Lower lobe of right lung (tissue), 2 donors: ENCODE measurements at places on chromosomes 6 and 20. TPM values are rescaled to one million over a fixed set of nuclear protein-coding genes. Genes with fewer than 3 reads are reported as not detected.
A peak's percentile ranks its signal among the peaks of the same experiment; 100 is the strongest.

- peaks cover 24% of the 10 kb centered on the region for H3K4me1 ChIP-seq
- H3K27me3 ChIP-seq, result no peaks in the 10 kb centered on the region
- H3K4me3 ChIP-seq, result no peak overlapping the region
- no peak for DNase-seq
- no peak overlapping the region for H3K27ac ChIP-seq
Observed at GRCh38 chr6:71254323-71254722, 34.3 kb upstream of the OGFRL1 start.

The AHCY gene
- total RNA-seq, result 63.8 TPM

GRCh38 chr20:39112178-39112743 lies 150.1 kb downstream of the DHX35 start:
- H3K36me3 ChIP-seq, result no peaks in the 10 kb centered on the region
- H3K4me1 ChIP-seq, result no peaks in the 10 kb centered on the region

GRCh38 chr20:4179545-4179944 lies 164.2 kb upstream of the RNF24 start:
- no peak for DNase-seq
- H3K4me3 ChIP-seq, result no peak overlapping the region
- no peak overlapping the region for H3K27ac ChIP-seq
- no peaks in the 10 kb centered on the region for H3K4me1 ChIP-seq
- H3K36me3 ChIP-seq, result no peaks in the 10 kb centered on the region

DNA sequence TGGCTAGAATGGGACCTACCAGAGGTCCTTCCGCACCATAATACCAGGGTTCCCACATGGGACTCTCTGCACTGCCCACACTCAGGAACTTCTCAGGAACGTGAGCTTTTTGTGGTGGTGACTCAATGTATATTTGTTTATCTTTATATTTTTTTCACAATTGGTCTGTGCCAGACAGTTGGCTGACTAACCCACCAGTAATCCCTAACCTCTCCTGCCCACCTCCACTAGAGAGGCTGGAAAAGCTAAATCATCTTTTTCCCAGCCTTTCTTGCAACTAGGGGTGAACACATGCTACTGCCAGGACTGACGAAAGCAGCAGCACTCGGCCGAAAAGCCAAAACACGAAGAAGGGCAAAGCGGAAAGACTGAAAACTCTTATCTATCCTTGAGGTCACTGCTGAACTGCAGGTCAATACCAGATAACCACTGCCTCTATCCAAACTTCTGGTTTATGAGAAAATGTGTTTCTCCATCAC lies 112.9 kb downstream of the TRERF1 start:
- H3K27ac ChIP-seq, result no peak overlapping the region
- no peak overlapping the region for H3K4me3 ChIP-seq
- H3K4me1 ChIP-seq, result no peaks in the 10 kb centered on the region
- DNase-seq, result no peak
- H3K36me3 ChIP-seq, result no peaks in the 10 kb centered on the region

- DNase-seq, result no peak
- no peaks in the 10 kb centered on the region for H3K27me3 ChIP-seq
- H3K4me1 ChIP-seq, result no peaks in the 10 kb centered on the region
- H3K4me3 ChIP-seq, result no peak overlapping the region
Observed at GRCh38 chr6:49649988-49650387, 13.3 kb upstream of the RHAG start.

DNA sequence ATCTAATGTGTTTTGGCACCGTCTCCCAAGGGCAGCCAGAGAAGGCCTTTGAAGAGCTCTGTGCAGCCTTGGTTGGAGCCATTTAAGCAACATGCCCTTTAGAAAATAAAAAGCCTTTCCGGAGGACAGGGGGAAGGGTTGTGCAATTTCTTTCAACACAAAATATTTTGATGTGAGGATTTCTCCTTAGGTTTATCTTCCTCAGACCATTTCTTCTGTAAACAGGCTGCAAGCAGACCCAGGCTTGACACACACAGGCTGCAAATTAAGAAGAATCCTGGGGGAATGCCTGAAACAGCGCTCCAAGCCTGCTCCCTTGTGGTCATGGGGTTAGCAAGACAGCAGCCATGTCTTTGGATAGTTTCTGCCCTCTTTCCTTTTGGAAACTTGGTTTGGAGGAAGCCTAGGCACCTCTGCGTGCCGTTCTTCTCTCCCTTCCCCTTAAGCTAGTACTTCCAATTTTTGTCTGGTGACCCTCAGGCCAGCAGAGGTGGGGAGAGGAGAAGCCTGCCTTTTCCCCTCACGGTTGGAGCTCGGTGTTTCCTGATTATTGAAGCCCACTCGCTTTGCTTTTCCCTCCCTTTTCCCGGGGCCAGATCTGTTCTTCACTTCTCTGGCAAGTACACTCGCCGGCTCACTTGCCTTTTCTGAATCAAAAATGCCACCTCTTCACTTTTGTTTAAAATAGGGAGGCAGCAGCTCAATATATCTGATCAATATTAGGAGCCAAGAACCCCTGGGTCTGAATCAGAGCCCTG lies 39.6 kb upstream of the NOX3 start:
- peak overlapping the region; percentile 62 for H3K27ac ChIP-seq
- no peaks in the 10 kb centered on the region for H3K36me3 ChIP-seq
- peaks cover 28% of the 10 kb centered on the region for H3K4me1 ChIP-seq
- no peaks in the 10 kb centered on the region for H3K27me3 ChIP-seq
- DNase-seq, result no peak

- H3K4me1 ChIP-seq, result peaks cover 23% of the 10 kb centered on the region
- H3K27ac ChIP-seq, result peak overlapping the region; percentile 93
- DNase-seq, result peak; percentile 88
- H3K27me3 ChIP-seq, result no peaks in the 10 kb centered on the region
Observed at GRCh38 chr6:144285798-144286502, 815 bp downstream of the UTRN start.

DNA sequence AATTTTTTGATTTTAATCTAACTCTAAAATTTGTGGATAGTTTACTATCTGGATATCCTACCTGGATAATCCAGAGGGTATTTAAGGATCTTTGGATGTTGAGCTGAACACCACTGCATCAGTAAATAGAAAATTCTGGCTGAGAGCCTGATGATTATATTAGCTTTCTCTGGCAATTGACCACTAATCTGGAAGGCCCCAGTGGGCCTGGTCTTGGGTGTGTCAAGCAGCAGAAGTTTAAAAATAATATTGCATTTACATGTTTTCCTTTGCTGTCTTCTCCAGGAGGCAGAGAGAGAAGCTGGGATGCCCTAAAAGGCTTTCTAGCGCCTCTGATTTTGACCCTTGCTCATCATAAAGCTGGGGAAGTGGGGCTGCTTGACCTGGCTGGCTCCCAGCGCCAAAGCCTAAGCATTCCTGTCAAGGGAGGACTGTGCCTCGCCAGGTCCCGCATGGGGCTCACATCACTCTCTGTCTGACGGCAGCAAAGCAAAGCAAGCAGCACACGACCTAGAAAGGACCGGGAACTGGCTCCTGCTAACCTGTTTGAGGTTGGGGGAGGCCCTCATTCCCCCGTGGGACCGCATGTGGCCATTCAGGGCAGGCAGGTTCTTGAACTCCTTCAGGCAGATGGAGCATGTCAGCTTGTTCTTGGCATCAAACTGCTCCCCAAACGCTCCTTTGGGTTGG lies 46.6 kb upstream of the MRPS10 start:
- H3K36me3 ChIP-seq, result peaks cover 20% of the 10 kb centered on the region
- DNase-seq, result no peak
- H3K27me3 ChIP-seq, result no peaks in the 10 kb centered on the region
- H3K4me3 ChIP-seq, result no peak overlapping the region

- no peak for DNase-seq
- no peaks in the 10 kb centered on the region for H3K4me1 ChIP-seq
- no peak overlapping the region for H3K27ac ChIP-seq
- no peaks in the 10 kb centered on the region for H3K27me3 ChIP-seq
Observed at GRCh38 chr6:106241498-106241897, 84.1 kb downstream of the ATG5 start.
